Daoy (cell line): ENCODE measurements at places on chromosomes 4 and X.

DNA sequence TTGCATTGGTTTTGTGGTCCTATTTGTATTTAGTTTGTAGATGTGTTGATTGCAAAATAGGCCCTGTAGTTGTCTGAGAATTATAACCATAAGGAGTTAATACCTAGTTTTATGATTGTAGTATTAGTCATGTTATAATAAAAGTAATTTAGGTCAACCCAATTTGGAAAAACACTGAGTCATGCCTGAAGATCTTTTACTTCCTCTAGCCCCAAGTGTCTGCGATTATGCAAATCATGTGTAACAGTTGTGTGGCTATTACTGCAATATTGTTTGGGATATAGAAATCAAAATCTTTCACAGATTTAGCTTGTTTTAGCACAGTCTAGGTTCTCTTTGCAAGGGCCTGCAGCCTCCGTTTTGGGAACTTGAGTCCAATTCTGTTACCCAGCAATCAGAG, 12.6 kb downstream of the SRD5A3 start:
- DNase-seq = peak; percentile 36

DNA sequence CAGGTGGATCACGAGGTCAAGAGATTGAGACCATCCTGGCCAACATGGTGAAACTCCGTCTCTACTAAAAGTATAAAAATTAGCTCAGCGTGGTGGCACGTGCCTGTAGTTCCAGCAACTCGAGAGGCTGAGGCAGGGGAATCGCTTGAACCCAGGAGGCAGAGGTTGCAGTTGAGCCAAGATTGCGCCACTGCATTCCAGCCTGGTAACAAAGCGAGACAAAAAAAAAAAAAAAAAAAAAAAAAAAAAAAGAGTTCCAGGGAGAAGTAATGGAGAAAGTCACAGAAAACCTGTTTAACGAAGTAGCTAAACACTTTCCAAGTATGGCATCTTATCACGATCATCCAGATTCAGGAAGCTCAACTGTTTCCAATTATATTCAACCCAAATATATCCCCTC, 10.9 kb downstream of the KLHL4 start:
- no peak for DNase-seq

DNA sequence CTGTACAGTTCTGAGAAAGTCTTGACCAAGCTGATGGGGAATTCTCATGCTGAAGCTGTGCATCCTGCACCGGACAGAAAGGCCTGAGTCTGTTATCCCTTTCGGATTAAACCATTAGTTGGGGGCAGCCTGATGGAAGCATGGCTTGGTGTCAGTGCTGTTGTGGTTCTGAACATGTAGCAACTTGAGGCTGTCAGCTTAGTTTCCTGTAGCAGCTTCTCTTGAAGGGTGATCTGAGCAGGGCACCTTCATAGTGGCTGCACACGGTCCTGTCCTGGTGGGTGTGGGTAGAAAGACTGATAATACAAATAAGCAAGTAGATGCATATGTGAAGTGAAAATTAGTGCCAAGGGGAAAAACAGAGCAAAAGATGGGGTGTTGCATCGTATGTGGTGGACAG, 11.7 kb downstream of the KIAA0232 start:
- no peak for DNase-seq

DNA sequence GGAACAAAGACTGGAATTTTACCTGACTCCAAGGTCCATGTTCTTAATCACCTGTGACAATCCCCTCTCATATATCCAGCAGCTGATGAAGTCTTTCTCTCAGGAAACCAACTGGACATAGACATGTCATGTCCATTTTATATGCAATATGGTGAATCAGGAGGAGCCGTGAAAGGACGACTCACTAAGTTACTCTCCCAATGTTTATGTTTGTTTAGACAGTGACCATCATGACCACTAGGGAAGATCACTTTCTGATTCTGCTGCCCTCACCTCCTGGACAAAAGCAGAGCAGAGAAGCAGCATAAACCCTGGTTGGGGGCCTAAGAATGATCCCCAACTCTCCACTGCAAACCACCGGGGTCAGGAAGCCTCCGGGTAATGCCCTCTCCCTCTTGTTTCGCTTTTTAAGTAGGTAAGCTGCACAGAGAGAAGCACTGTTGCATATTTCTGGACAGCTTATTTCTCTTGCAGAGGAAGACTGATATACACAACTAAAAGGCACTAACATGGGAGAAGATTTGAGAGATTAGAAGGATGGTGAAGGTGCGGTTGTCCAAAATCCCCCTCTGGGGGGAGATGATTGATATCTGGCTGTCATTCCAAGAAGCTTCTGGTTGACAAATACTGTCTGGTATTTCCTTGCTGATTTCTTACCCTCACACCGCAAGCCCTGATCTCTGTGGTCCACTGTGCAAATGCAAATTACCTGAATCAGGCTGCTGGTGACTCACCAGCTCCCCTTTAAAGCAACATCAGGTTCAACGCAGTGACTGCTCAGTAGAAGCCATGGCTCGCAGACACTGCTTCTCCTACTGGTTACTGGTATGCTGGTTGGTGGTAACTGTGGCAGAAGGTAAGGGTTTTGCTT, at the start of gene ODAPH:
Gene ODAPH, plus strand, starts transcription at position 773 of the 871 bp plus-strand sequence. Its CDS starts 17 bp downstream, at position 790.
- peak; percentile 73 for DNase-seq

DNA sequence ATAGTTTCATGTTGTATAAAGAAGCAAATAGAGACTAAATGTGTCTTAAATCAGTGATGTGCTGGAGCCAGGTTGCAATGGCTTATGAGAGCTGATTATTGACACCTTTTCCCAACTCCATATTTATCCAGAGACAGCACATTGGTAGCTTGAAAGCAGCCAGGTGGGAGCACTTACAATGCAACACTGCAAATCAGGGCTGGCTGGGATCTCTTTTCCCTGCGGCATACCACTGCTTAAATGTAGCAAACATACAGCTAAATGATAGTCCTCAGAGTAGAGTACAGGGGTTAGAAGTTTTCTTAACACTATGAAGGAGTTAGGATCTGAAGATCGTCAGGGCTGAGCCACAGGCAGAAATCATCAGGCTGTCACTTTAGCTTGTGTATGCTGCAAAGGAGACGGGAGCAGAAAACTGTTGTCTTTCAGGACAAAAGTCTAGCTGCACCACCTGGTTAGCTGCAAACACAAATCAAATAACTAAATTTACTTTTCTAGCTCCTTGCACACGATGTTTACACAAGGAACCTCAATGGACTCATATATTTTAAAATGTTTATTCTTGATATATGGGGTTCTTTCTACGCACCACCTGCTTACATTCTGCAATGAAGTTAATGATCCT, 527.3 kb downstream of the TLL1 start:
- DNase-seq = no peak

DNA sequence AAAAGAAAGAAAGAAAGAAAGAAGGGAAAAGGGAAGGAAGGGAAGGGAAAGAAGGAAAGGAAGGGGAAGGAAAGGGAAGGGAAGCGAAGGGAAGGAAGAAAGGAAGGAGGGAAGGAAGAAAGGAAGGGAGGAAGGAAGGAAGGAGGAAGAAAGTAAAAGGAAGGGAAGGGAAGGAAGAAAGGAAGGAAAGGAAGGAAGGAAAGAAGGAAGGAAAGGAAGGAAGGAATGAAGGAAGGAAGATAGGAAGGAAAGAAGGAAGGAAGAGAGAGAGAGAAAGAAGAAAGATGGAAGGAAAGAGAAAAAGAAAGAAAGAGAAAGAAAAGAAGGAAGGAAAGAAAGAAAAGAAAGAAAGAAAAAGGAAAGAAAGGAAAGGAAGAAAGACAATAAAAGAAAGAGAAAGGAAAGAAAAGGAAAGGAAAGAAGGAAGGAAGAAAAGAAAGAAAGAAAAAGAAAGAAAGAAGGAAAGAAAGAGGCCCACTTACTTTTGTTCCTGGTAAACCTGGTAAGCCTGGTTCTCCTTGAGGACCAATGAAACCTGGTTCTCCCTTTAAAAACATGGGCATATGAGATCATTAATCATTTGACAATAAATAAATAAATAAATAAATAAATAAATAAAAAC, 105.9 kb upstream of the ETNPPL start:
- DNase-seq = no peak

DNA sequence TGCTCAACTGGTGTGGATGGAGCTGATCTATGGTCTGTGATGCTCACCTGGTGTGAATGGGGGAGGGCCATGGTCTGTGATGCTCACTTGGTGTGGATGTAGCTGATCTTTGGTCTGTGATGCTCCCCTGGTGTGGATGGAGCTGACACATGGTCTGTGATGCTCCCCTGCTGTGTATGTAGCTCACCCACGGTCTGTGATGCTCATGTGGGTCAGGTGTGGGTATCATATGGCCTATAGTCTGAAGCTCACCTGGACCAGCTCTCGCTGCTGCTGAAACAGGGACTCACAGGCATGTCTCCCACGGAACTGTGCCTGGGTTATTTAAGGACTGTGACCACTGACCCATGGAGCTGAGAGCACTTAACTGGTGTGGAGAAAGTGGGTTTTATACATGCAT, 109.7 kb downstream of the CRLF2 start:
- DNase-seq = no peak

GRCh38 chr4:2049811-2050210, 9.3 kb upstream of the NAT8L start:
- no peak for DNase-seq

DNA sequence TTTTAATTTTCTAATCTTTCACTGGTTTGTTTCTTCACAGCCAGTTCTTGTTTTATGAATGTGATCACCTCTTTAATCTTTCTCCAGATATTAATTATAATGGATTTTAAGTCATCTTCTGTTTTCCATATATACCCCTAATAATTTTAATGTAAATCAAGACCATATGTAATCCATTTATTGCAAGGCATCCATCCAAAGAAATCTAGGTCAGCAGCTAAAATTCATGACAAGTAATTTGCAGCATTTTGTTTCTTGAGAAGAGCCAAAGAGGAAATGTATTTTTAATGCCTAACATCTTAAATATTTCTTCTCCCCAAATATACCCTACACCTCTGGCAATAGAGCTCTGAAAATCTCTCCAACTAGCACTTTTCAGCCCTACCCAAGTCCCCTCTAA, 81.1 kb downstream of the SUPT20HL2 start:
- DNase-seq = no peak

GRCh38 chrX:118706681-118707080, 20.7 kb upstream of the IL13RA1 start:
- DNase-seq = no peak

GRCh38 chr4:7375427-7375826, 59.3 kb downstream of the PSAPL1 start:
- no peak for DNase-seq

DNA sequence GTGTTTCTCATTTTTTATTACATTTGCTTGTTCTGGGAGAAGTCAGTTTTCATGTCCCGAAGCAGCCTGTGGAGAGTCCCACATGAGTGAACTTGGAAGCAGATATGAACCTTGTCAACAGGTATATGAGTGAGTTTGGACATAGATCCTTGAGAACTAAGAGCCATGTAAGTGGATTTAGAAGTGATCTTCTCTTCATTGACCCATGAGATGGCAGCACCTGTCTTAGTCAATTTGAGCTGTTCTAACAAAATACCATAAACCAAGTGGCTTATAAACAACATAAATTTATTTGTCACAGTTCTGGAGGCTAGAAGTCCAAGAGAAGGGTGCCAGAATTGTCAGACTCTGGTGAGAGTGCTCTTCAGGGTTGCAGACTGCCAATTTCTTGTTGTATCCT, 1043.8 kb downstream of the ADGRL3 start:
- DNase-seq = no peak

- no peak for DNase-seq
These were observed 47.5 kb downstream of the CENPE start for GRCh38 chr4:103150677-103151076.

DNA sequence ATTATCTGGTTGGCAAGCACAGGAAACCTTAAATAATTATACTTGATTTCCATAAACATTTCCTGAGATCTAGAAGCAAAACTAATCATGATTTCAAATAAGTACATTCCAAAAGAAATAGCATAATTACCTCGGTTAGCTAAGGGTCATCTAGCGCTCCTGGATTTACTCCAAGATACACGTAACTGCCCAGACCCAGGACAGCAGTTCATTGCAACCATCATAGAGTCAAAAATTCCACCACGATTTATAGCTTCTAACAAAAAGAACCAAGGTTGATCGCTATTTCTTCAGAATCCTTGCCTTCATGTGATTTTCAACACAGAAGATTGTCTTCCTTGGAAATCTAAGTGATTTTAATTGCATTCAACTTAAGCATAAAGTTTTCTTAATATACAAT, 1235.5 kb upstream of the TENM3 start:
- DNase-seq = peak; percentile 7

DNA sequence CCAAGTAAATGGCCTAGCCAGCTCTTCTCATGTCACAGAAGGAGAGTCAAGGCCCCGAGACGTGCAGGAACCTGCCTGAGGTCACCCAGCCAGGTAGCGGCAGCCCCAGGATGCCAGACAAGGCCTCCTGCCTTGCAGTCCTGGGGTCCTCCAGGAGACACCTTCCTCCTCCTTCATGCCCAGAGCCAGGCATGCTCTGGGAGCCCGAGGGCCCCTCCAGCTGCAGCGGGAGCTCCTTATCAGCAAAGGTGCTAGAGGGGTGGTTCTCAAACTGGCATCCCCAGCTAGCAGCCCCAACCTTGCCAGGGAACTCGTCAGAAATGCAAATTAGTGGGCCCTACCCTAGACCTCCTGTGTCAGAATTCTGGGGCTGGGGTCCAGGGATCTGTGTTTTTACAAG, 56.2 kb upstream of the AFAP1 start:
- DNase-seq = no peak

- no peak for DNase-seq
These were observed 211.9 kb upstream of the EOLA2 start for GRCh38 chrX:150150076-150150779.

- no peak for DNase-seq
These were observed 104.4 kb downstream of the HHIP start for GRCh38 chr4:144750348-144750747.

- DNase-seq = no peak
These were observed 86.9 kb upstream of the SHISA3 start for GRCh38 chr4:42310358-42310757.

GRCh38 chr4:168831919-168832762, 177.9 kb downstream of the CBR4 start:
- peak; percentile 72 for DNase-seq

- DNase-seq = no peak
These were observed 2106.0 kb downstream of the PCDH7 start for GRCh38 chr4:32826169-32826568.

- no peak for DNase-seq
These were observed 4.2 kb downstream of the MID2 start for GRCh38 chrX:107829878-107830277.

DNA sequence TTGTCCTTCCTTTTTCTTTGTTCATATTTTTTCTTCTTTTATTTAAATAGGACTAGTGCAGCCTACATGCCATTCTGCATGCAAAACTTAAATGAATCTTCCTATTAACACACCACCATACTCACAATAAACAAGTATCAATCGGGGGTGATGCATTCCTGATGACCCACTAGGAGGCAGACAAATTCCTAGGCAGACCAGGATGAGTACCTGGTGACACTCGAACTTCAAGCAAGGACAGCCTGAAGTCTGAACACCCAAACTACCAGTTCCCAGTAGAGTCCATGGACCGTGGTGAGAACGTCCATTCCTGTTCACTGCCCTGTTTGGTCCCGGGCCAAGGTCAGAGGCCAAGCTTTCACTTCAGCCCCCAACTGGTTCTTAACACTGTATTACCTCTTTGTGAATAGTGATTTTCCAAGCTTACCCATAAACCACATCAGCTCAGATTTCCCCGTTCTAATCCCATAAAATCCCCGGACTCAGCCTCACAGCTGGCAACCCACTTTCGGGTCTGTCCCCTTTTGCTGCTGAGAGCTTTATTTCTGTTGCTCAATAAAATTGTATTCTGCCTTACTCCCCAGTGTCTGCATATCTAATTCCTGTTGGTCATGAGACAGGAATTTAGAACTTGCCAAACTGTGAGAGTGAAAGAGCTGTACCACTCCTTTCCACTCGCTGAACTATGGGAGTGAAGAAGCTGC, 1286.6 kb downstream of the FSTL5 start:
- no peak for DNase-seq
